ENCODE measurements at places on chromosomes 3 and 15. TPM values are rescaled to one million over a fixed set of nuclear protein-coding genes. Genes with fewer than 3 reads are reported as not detected.

The CCDC39 gene
- 0.44 TPM for total RNA-seq

GRCh38 chr3:151015767-151016477 lies 43.4 kb upstream of the CLRN1 start:
- no peak overlapping the region for H3K27ac ChIP-seq
- no peaks in the 10 kb centered on the region for H3K36me3 ChIP-seq
- no peak for DNase-seq
- peaks cover 3% of the 10 kb centered on the region for H3K4me1 ChIP-seq
- no peaks in the 10 kb centered on the region for H3K27me3 ChIP-seq

DNA sequence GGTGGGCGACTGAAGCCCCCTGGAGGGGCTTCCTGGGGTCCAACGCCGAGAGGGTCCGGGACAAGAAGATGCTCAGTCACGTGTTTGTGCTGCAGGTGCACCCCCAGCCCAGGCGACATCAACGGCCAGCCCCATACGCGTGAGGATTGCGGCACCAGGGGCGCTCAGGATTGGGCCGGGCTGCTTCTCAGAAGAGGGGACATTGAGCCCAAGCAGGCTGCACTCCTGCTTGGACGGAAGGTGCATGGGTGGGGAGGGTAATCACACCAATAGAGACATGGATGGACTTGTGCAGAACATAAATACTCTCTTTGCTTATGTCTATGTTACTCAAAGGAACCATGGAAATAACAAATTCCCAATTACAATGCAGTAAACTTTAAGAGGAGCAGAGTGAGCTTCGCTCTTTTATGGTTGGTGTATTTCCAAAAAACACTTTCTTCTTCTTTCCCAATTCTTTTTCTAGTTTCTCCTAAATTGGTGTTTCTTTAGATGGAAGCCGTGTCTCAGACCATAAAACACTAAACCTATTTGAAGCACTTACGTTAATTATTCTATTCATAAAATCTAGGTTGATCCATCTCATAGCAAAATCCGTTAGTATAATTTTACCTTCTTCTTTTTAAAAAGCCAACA lies 182.7 kb downstream of the GOLGA6L6 start:
- H3K4me3 ChIP-seq, result no peak overlapping the region
- DNase-seq, result no peak
- H3K27ac ChIP-seq, result no peak overlapping the region

DNA sequence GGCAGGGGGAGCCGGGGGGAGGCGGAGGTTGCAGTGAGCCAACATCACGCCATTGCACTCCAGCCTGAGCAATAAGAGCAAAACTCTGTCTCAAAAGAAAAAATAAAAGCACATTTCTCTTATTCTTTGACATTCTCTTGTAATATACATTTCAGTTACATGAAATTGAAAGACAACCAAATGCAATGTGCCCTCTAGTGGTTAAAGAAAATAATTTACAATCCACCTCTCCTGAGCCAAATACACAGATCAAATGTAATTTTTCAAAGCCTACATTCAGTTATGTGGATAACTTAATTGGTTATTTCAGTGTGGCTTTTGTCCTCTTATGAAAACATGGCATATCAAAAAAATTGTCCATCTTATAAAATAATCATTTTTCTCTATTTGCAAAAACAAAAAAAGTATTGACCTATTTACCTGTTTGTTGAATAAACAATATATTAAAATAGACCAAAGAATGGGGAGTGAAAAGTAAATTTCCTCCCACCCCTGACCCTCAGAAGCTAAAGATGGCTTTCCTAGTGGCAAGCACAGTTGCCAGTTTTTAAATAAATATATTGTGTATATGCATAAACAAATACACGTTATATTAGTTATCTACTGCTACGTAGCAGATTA lies 14.2 kb upstream of the U2SURP start:
- H3K4me1 ChIP-seq, result peaks cover 11% of the 10 kb centered on the region
- no peak overlapping the region for H3K4me3 ChIP-seq
- no peaks in the 10 kb centered on the region for H3K36me3 ChIP-seq
- no peaks in the 10 kb centered on the region for H3K27me3 ChIP-seq
- H3K27ac ChIP-seq, result no peak overlapping the region
- DNase-seq, result no peak

DNA sequence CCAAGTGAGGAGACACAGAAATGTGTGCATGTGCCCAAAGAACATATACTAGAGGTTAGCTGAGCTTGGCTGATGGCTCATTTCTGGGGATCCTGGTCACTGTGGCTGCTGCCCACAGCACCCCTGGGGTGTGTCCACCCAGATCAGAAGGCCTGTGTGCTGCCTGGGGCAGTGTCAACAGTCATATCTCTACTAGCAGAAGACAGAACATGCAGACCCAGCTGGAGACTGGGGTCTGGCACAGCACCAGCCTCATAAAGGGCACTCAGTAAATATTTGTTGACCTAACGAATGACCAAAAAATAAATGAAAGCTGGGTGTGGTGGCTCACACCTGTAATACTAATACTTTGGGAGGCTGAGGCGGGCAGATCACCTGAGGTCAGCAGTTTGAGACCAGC lies 16.4 kb downstream of the CHRNA3 start:
- H3K27ac ChIP-seq, result no peak overlapping the region
- H3K36me3 ChIP-seq, result peaks cover 44% of the 10 kb centered on the region
- no peak overlapping the region for H3K4me3 ChIP-seq
- H3K27me3 ChIP-seq, result peaks cover 32% of the 10 kb centered on the region
- DNase-seq, result no peak
- H3K4me1 ChIP-seq, result no peaks in the 10 kb centered on the region

GRCh38 chr3:10505791-10506585 lies 602 bp upstream of the ATP2B2 start:
- peaks cover 7% of the 10 kb centered on the region for H3K4me1 ChIP-seq
- peaks cover 7% of the 10 kb centered on the region for H3K27me3 ChIP-seq
- H3K27ac ChIP-seq, result no peak overlapping the region
- H3K36me3 ChIP-seq, result no peaks in the 10 kb centered on the region
- DNase-seq, result no peak

GRCh38 chr3:180284331-180285110 lies 247.8 kb upstream of the PEX5L start:
- H3K4me3 ChIP-seq, result no peak overlapping the region
- no peak overlapping the region for H3K27ac ChIP-seq
- no peaks in the 10 kb centered on the region for H3K27me3 ChIP-seq
- H3K36me3 ChIP-seq, result no peaks in the 10 kb centered on the region

- no peak overlapping the region for H3K4me3 ChIP-seq
- H3K27me3 ChIP-seq, result no peaks in the 10 kb centered on the region
- no peaks in the 10 kb centered on the region for H3K36me3 ChIP-seq
- H3K27ac ChIP-seq, result no peak overlapping the region
These were observed 1.8 kb upstream of the CCR1 start for GRCh38 chr3:46209746-46210470.

The HDC gene
- not detected for total RNA-seq

GRCh38 chr15:76196269-76197231 lies 114.7 kb downstream of the ETFA start:
- no peaks in the 10 kb centered on the region for H3K36me3 ChIP-seq
- H3K27ac ChIP-seq, result no peak overlapping the region
- peaks cover 22% of the 10 kb centered on the region for H3K4me1 ChIP-seq
- no peak overlapping the region for H3K4me3 ChIP-seq
- H3K27me3 ChIP-seq, result no peaks in the 10 kb centered on the region

DNA sequence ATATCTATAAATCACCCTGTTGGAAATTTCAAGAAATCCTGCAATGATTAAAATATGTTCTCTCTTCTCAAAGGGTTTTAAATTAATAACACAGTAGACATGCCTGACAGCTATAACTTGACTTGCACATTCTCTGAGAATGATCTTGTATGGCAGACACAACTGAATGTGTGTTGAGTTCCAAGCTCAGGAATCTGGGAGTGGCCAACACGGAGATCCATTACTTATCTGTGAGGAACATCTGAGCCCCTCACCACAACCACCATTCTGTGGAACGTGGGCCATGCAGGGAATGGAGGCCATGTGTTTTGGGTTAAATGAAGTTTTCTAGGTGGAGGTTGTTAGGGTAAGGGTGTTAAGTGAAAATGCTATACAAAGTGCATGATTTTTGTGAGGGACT lies 105.3 kb upstream of the CHMP2B start:
- no peaks in the 10 kb centered on the region for H3K36me3 ChIP-seq
- DNase-seq, result no peak
- H3K27ac ChIP-seq, result no peak overlapping the region
- H3K4me3 ChIP-seq, result no peak overlapping the region
- no peaks in the 10 kb centered on the region for H3K27me3 ChIP-seq

The ZMYND10 gene
- total RNA-seq, result 0.74 TPM

The KY gene
- not detected for total RNA-seq

The TNNC1 gene
- 5.6 TPM for total RNA-seq

DNA sequence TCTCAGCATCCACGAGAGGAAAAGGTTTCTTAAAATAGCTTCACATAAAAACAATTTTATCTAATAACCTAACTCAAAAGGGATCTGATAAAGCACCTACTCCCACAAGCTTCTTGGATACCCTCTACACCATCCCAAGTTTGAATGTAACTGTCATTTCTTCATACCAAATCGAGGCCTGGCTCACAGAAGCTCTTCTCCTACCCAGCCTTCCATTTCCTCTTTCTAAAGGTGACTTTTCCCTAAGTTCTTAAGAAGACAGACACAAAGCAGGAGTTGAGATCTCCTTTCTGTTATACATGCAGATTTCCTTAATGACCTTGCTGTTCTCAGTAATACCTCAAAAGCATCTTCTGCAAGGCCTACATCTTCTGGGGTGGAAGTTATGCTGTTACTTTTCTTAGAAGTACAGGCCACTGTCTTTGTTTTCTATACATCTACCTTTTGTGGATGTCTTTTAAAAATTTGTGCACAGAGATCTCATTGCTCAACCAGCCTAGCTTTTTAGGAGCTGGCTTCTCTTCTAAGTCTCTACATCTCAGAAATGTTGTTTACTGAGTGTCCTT lies 3.4 kb upstream of the LRRIQ4 start:
- no peaks in the 10 kb centered on the region for H3K36me3 ChIP-seq
- peaks cover 27% of the 10 kb centered on the region for H3K27me3 ChIP-seq
- H3K4me3 ChIP-seq, result no peak overlapping the region
- H3K27ac ChIP-seq, result no peak overlapping the region
- H3K4me1 ChIP-seq, result peaks cover 34% of the 10 kb centered on the region
- no peak for DNase-seq

DNA sequence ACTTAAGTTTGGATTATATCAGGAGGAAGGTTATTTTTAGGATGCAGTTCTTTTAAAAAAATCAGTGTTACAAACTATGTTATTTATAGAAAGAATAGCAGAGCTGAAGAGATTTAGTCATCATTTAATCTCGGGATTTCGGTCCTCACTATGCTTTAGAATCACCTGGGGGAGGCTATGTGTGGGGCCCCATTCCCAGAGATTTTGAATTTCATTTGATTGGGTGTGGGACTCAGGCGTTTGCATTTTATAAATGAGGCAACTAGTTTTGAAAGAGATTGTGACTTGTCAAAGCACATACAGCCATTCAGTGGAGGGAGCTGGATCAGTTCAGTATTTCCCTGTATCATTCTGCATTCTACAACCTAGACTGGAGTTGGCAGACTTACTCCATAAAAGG lies 36.8 kb downstream of the TFG start:
- no peak overlapping the region for H3K27ac ChIP-seq
- peaks cover 50% of the 10 kb centered on the region for H3K36me3 ChIP-seq
- no peaks in the 10 kb centered on the region for H3K27me3 ChIP-seq
- H3K4me3 ChIP-seq, result no peak overlapping the region
- H3K4me1 ChIP-seq, result no peaks in the 10 kb centered on the region

GRCh38 chr3:166274351-166275023 lies 437.3 kb upstream of the BCHE start:
- H3K4me3 ChIP-seq, result no peak overlapping the region
- H3K27me3 ChIP-seq, result no peaks in the 10 kb centered on the region
- H3K4me1 ChIP-seq, result no peaks in the 10 kb centered on the region
- no peak for DNase-seq
- H3K36me3 ChIP-seq, result no peaks in the 10 kb centered on the region

DNA sequence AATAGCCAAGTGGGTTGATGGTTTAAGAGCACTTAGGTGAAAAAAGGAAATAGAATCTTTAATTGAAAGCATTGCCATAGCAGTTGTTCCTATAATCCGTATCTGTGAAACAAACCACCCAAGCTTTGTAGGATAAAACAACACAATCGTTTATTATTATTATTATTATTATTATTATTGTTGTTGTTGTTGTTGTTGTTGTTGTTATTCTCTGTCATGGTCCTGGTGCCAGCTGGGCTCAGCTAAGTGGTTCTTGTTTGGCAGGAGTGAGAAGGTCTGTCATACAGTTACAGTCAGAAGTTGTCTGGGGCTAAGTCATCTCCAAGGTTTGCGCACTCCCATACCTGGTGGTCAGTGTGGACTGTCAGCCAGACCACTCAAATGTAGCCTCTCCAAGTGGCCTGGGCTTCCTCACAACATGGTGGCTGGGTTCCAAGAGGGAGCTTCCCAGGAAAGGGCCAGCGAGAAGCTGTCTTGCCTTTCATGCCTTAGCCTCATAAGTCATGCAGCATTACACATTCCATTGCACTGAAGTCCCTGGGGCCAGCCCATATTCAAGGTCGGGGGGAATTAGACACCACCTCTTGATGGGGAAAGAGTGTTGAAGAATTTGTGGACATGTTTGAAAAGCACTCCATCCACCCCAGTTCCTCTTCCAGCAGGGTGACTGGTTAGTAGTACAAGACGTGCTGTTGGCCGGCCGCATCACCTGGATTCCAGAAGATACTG lies 54.3 kb upstream of the FGD5 start:
- no peak overlapping the region for H3K27ac ChIP-seq
- H3K27me3 ChIP-seq, result no peaks in the 10 kb centered on the region
- no peaks in the 10 kb centered on the region for H3K36me3 ChIP-seq
- H3K4me3 ChIP-seq, result no peak overlapping the region

The CSPG4 gene
- 3.6 TPM for total RNA-seq

DNA sequence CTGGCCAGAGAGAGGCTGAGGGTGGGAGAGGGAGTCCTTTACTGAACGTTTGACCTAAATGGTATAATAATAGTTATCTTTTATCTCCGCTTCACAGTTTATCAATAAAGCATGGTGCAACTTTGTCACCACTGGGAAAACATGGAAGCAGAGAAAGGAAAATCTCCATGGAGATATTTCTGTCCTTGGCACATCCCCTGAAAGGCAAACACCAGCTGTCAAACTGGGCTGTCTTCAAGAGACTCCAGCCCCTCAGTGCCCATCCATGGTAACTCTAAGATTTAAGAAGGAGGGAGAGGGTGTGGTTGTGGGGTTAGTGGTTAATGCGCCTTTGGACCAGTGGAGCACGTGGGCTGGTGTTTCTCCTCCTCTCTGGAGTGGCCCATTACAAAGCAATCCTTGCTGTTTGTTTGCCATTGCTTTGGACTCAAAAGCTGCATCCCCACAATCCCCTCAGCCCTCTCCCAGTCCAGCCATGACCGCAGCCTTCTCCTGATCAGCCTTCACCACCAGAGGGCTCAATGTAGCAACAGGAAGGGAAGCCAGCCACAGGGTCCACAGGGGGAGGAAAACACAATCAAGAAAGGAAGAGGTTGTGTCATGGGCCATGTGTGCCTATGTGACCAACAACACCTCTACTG lies 38.2 kb upstream of the FAM174B start:
- DNase-seq, result peak; percentile 71
- peaks cover 16% of the 10 kb centered on the region for H3K36me3 ChIP-seq
- peaks cover 10% of the 10 kb centered on the region for H3K27me3 ChIP-seq
- peaks cover 2% of the 10 kb centered on the region for H3K4me1 ChIP-seq

- no peaks in the 10 kb centered on the region for H3K27me3 ChIP-seq
- peaks cover 32% of the 10 kb centered on the region for H3K36me3 ChIP-seq
- H3K27ac ChIP-seq, result no peak overlapping the region
- H3K4me1 ChIP-seq, result no peaks in the 10 kb centered on the region
These were observed 13.3 kb upstream of the TMF1 start for GRCh38 chr3:69065318-69065964.

The DZIP3 gene
- total RNA-seq, result 27.6 TPM

GRCh38 chr3:51681453-51681852 lies 10.4 kb downstream of the TEX264 start:
- H3K27ac ChIP-seq, result no peak overlapping the region
- no peak overlapping the region for H3K4me3 ChIP-seq
- no peak for DNase-seq
- peaks cover 18% of the 10 kb centered on the region for H3K4me1 ChIP-seq
- no peaks in the 10 kb centered on the region for H3K27me3 ChIP-seq
- H3K36me3 ChIP-seq, result no peaks in the 10 kb centered on the region

All from WTC11 (cell line).